Stimulated activated CD4-positive, alpha-beta T cell treated with anti-CD3 and anti-CD28 coated beads, Interleukin-15, amount 100 ng/mL, for 24 hours (primary cell): ENCODE measurements at places on chromosomes 13 and 19.
A peak's percentile ranks its signal among the peaks of the same experiment; 100 is the strongest.

DNA sequence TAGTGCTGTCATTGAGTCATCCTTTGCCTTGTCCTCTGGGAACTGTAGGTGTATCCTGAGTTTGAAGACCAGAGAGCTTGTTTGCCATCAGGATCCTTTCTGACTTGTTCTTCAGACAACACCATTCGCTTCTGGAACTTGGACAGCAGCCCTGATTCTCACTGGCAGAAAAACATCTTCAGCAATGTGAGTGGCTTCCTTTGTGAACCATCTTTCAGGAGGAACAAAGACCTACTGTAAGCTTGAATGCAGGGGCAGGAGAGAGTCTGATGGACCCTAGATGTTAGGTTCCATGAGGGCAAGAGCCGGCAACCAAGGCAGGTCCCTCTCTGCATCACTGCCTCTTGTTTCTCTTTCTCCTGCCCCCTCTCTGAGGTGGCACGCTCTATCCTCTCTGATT lies 26.7 kb downstream of the WDR62 start:
- no peak for DNase-seq

GRCh38 chr13:102289606-102290005 lies 112.2 kb downstream of the FGF14 start:
- no peak for DNase-seq

DNA sequence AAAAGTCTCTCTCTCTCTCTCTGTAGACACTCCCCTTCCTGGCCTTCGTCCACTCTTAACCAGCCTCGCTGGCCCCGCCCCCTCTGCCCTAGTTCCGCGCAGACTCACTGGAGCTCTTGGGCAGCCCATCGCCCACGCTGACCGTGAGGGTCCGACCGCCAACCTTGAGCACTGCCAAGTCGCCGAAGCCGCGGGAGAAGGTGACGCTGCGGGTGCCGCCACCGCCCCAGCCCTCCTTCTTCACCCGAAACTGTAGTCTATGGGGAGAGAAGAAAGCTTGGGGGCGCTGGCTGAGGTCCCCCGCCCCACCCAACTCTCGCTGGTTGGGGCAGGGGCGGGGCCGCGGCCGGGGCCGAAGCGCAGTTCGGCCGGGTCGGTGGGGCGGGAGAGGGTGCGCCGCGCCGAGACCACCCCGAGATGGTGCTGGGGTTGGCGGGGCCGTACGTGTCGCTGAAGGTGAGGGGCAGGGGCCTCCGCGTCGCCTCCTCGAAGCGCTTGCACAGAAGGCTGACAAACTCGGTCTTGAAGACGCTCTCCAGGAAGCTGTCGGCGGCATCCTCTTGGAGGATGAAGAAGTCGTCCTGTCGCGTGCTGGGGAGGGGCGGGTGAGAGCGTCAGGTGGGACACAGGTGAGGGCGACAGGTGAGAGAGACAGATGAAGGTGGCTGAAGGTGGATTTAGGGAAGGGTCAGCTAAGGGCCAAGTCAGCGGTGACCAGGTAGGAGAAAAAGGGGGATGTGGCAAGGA lies 12.6 kb upstream of the ZNF414 start:
- DNase-seq = no peak

DNA sequence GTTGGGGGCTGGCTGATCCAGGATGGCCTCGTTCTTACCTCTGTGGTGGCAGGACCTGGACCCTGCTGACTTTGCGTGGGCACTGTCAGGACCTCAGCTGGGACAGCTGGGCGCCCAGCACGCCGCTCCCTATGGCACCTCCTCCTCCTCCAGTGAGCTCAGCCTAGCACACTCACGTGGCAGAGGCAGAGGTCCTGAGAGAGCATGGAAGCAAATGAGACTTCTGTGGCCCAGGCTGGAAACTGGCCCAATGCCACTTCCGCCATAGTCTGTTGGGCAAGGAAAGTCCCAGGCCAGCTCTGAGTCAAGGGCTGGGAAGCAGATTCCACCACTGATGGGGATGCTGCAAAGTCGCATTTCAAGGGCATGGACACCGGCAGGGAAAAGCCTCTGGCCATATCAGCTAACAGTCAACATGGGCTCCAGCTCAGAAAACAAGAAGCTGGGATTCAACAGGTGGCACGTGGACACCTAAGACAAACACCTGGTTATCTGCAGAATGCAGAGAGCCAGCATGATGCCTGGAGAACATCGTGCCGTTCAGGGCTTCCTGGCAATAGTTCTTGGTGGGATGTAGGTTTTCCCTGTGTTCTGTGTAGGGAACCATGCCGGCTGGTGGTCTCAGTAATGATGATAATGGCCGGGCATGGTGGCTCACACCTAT lies 16.7 kb downstream of the MYBPC2 start:
- DNase-seq = no peak

DNA sequence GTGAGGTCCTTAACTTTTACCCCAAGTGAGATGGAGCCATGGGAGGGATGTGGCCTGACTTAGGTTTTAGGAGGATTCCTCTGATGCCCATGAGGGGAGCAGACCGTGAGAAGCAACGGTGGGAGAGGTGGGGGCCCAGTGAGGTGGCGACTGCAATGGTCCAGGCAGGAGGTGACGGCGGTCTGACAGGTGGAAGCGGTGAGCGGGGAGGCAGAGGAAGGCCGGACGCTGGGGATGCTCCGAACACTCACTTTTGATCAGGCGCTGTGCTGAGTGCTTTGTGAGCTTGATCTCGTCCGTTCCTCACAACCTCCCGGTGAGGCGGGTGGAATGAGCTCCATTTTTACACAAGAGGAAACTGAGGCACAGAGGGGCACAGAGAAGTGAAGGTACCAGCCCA lies 11.6 kb downstream of the NOVA2 start:
- DNase-seq = no peak

- DNase-seq = no peak
Measured at GRCh38 chr13:59356607-59357006, 807.1 kb downstream of the DIAPH3 start.

DNA sequence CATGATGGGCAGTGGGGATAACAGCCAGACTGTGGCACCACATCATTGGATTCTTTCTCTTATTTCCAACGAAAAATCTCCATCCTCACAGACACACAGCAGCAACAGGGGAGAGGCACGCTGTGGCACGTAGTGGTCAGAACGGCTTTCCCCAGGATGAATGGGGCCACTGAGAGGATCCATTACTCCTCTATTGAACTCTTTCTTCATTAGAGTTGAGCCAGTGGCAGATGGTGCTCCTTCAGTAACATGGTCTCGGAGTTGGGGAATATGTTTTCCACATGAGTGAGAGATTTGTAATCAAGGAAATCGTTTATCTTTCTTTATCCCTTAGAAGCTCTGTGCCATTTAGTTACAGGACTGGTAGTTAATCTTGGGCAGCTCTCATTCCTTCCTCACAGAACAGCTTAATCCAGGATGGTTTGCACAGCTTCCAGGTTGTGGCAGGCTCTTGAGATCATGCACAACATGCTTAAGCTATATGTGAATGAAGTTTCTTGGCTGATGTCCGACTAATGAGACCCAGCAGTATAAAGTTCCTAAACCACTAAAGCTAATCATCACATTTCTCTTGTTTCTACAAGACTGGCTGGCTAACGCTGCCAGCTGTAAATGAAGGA lies 180.5 kb upstream of the SLC10A2 start:
- no peak for DNase-seq

DNA sequence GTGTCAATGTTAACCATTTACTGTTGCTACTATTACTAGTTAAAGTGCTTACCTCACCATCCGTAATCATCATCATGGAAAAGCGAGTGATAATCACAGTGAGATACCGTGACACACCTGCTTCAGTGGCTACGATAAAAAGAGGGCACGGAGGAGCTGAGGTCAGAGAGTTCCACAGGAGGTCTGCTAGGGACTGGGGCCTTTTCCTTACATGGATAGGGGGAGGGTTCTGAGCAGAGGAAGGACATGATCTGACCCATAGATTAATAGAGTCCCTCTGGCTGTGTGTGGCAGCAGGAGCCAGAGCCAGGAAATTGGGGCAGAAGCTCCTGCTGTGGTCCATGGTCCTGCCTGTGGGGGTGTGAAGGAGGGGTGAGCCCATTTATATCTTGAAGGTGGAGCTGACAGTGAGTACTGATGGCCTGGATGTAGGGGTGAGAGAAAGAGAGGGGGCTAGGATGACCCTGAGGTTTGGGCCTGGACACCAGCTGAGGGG lies 136.7 kb downstream of the SIPA1L3 start:
- no peak for DNase-seq

DNA sequence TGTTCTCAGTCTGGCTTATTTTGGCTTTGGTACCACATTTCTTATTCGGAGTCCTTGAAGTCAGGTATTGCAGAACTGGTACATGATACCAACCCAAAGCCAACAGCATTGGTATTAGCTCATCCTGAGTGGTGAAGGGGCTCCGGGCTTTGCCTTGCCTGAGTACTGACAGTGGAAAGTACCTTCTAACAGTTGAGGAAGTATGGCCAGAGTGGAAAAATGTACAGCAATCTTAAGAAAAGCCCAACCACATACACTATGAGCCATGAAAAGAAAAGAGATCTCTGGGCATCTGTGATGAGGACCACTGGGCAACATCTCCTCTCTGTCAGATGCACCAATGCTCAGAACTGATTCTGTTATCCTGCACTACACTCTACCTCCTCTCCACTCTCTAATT lies 8.3 kb downstream of the LCP1 start:
- peak; percentile 50 for DNase-seq

DNA sequence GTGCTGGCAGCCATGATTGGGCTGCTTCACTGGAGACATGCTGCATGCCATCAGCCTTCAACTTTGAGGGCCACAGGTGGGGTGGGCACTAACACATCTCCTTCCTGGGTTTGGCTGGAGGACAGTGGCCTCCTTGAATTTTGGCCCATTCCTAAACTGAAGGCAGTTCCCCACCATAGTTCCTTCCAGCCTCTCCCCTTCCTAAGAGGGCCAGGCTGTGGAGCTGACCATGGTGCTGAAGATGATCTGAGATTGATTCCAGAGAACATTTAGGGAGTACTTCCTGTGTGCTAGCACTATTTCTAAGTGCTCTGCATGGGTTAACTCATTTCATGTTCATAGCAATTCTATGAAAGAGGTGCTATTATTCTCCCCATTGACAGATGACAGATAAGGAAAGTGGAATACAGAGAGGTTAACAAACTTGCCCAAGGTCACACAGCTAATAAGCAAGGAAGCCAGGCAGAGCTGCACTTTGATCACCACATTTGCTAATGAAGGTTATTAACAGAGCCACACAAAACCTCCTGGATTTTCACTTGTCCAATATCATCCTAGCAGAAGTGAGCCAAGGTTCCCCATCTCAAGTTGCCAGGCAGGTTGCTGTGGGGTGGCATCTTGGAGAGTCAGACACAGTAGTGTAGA lies 175.3 kb downstream of the ZIC5 start:
- DNase-seq = peak; percentile 30

DNA sequence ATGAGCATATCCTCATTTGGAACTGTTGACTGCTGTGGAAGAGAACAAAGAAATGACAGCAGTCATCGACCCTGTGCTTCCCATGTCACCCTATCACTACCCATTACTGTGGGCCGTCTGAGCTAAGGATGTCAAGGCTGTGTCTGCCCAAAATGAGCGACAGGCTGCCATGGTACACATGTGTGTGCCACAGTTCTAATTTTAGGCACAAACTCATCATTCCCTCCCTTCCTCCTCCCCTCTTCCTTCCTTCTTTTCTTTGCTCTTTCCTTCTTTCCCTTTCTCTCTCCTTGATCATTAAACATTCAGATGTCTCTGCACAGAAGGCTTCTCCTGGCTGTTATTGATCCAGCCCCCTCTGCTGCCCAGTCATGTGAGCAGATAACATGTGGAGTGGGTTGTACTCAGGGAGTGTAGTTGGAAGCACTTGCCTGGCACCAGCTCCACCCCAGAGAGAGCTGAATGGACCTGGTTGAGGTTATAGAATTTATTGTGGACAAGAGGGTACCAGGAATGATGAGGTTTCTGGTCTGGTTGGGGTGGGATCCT lies 6.3 kb downstream of the FGF9 start:
- no peak for DNase-seq

DNA sequence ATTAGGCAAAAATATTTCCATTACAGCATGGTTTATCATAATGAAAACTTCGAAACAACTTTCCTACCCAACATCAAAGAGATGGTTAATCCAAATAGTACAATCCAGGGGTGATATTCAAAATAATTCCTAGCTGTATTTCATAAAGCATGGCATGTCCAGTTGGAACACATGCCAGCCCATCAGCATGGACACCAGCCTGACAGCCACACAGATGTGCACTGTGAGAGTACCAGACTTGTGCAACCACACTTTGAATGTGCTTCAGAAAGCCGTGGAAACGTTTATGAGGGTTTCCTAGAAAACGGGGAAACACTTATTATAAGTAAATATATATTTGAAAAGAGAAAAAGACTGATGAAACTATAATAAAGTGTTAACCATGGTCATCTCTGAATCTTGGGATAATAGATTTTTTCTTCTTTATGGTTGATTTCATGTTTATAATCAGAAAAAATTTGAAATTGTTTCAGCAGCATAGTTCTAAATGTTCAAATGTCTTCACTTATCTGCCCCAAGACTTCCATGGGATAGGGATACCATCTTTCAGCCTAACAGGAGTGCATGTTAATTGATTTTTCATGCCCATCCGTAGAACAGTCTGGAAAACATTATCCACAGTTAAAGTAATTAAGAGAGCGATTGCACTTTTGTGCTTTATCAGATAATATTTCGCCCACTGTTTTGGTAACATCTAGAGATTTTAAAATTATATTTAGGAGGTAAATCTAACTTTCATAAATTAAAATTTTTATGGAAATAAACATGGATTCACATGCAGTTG lies 242.6 kb upstream of the IRS2 start:
- DNase-seq = no peak

DNA sequence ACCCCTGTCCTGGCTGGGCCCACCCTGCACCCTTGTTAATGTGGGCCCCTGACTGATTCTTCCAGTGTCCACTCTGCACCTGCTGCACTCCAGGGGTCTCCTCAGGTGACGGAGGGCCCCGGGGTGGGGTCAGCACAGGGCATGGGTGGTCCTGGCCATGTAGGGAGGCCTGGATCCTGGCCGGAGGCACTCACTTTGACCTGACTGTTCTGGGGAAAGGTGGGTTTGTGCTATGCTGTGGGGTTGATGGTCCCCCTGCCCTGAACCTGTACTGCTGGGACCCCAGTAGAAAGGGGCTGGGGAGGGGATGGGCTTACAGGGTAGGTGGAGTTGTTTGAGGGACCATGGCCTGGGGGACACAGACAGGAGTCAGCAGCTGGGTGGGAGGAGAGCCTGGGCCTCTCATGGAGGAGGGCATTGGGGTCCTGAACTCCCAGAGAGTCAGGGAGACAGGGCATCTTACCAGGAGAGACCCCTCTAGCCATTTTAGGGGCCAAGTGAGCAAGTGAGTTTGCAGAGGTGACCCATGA lies 25.8 kb upstream of the CEACAM1 start:
- no peak for DNase-seq
